ENCODE measurements at places on chromosomes 16 and 17.

DNA sequence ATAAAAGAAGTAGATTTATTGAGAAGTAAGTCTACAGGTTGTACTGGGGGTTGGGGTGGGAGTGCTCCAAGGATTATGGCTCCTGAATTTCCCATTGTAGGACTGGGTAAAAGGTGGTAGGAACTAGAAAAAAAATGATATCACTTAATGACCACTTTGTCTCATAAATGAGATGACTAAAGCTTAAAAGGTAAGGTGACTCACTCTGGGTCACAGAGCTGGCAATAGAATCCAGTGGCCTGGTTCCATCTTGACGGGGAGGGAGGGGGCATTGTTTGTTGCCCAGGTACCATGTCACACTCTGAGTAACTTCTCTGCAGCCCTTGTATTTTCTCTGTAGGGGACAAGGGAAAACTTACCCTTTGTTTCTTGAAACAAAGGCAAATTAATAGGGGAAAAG lies 126.1 kb downstream of the PITPNC1 start:
- DNase-seq = no peak

GRCh38 chr17:18245038-18245776 lies 13.3 kb downstream of the FLII start:
- no peak for DNase-seq

GRCh38 chr17:64158831-64159590 lies 29.1 kb upstream of the ERN1 start:
- no peak for DNase-seq

DNA sequence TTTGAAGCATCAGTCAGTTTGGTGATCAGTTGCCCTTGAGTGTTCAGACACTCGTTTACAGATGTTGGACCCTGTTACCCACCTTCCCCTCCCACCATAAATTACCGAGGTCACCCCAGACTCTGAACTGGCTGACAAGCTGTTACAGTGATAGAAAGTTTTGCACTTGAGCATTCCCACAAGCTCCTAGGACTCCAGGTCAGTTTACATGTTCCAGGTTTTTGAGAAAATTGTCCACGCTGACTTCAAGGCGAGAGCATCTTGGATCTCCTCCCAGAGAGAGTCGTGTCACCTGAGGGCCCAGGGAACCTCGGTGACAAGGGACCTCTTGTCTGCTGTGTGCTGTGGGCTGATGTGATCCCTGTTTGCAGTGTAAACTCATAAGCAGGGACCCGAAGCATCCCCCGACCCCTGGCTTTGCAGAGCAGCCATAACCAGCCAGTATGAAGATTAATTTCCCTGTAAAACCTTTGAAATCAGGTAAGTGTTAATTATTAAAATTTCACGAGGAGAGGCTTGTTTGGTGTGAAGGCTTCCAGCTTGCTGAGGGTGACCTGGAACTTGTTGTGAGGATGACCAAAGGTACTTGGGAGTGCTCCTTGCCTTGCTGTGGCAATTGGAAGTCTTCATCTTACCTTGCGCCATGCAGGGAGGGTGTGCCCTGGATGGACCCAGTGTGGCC lies 91.2 kb downstream of the CMIP start:
- DNase-seq = no peak

DNA sequence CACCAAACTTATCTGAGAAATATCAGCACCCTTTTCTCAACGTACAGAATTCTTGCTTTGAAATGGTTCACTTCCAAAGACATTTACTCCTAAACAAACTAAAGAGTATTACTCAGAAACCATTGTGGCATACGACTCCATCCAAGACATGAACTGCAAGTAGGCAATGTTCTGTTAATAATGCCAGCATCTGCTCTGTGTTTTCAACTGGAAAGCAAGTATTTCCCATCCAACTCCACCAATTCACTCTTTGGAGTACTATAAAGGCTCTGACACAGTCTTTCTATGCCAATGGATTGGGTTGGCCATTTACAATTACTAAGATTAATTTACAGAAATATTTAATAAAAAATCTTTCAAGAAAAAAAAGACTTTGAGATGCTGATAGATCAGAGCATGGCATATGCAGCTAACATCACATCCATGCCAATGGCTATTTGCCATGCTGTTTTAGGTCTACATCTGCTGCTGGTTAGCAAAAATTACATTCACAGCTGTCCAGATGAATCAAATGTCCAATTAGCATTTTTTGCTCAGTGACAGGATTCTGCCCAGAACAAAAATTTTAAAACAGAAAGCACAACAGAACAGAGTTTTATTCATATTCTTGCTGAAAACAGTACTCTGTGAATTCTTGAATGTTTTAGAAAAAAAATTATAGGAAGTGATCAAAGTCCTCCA lies 65.9 kb upstream of the HLF start:
- DNase-seq = no peak

- no peak for DNase-seq
Measured at GRCh38 chr17:77874303-77875050, 84.0 kb upstream of the TNRC6C start.

GRCh38 chr16:68898026-68898425 lies 54.7 kb downstream of the TANGO6 start:
- DNase-seq = no peak

- peak; percentile 28 for DNase-seq
Measured at GRCh38 chr16:75789237-75789636, 62.9 kb upstream of the CPHXL start.

DNA sequence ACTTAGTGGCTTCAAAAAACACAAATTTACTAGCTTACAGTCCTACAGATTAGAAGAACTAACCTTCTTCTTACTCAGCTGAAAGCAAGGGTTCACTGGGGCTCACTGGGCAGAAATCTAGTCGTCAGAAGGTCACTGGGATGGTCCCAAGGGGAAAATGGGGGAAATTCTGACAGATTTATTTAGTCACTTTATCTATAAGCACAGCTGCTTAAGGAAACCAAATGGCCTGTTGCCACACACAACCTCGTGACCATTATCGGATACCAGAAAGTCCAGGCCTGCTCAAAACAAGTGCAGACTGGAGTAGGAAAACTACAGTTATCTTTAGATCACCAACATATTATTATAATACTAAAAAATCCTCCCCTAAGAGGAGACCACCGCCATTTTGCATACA lies 374.6 kb upstream of the ASIC2 start:
- no peak for DNase-seq

GRCh38 chr17:7081341-7082062 lies 1.5 kb upstream of the CLEC10A start:
- no peak for DNase-seq

- no peak for DNase-seq
Measured at GRCh38 chr17:77597418-77598240, 360.9 kb upstream of the TNRC6C start.

- no peak for DNase-seq
Measured at GRCh38 chr16:29821643-29822115, 1.4 kb downstream of the MVP start.

DNA sequence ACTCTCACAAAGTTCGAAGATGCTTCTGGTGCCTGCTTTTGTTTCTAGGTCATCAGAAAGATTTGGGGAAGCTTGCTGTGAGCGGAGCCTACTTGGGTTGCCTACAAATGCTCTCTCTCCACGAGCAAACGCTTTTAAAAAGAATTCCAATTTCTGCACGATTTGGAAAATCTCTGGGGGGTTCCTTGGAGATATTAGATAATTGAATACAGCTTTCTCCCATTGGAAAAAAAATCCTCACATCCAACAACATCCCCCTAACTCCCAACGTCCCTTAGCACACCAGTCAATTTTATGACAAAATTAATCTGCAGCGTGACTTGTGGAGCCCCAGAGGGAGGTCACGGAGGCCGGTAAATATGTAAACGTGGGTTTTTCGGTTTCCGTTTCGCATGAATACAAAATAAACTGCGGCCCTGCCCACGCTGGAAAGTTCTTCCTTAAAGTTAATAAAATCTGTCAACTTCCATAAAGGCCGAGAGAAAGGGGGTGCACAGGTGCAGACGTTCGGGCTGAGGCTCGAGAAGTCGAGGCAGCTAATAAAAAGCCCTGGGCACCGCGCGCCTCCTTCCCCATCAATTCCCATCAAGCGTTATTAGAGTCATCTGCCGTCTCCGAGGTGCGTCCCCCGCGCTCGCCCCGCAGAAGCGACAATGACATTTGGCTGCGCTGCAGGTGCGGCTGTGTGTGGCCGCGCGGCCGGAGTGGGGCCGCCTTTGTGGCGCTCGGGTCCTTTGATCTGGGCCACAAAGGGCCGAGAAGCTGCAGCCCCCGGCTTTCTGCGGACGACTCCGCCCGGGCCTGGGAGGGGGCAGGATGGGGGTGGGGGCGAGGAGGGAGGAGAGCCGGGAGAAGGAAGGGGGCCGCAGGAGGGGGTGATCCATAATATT lies 37.6 kb downstream of the SALL1 start:
- peak; percentile 31 for DNase-seq

- no peak for DNase-seq
Measured at GRCh38 chr17:9232591-9233270, 211.4 kb downstream of the NTN1 start.

DNA sequence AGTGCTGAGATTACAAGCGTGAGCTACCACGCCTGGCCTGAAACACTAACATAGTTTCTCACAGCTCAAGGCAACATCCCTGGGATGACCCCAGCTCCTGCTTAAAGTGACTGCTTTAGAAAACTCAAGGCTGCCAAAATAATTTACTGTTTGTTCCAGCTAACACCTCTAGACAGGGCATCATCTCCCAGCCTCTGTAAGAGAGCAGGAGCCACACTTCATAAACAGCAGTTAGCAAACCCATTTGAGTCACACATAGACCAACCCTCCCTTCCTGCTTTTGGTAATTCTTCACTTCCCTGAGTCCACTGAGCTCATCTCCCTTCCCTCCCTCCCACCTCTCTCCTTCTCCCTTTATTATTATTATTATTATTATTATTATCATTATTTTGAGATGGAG lies 201.3 kb downstream of the XYLT1 start:
- DNase-seq = no peak

DNA sequence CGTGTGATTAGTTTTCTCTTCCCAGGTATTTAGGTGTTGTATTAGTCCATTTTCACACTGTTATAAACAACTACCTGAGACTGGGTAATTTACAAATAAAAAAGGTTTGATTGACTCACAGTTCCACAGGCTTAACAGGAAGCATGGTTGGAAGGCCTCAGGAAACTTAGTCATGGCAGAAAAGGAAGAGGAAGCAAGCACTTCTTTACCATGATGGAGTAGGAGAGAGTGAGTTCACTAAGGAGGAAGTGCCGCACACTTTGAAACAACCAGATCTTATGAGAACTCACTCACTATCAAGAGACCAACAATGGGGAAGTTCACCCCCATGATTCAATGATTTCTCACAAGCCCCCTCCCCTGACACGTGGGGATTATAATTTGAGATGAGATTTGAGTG lies 1343.7 kb upstream of the GOT2 start:
- no peak for DNase-seq

DNA sequence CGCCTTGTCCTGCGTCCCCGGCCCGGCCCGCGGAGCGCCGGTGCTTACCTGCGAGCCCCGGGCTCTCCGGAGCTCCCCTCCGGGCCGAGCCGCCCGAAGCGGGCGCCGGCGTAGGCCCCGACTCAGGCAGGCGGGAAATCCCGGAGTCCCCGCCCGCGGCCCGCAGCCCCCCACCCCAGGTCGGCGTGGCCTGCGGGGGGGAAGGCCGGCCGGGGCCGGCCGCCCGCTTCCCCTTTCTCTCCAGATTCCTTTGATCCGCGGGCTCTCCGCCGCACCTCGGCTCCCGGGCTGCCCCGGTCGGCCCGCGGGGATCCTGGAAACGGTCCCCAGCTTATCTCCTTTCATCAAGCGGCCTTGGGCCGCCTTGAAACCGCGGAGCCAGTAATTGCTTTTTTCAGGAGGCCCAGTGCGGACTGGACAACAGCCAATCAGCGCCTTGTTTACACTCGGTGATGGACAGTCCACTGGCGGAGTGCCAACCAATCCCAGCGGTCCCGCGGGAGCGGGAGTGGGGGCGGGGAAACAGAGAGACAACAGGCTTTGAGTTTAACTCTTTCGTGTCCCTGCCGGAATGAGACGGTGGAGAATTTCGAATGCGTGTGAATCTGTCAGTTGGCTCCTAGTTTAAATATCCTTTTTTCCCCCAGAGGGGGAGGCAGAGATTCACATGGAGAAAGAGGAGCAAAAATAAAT lies 1.4 kb upstream of the BAHCC1 start:
- DNase-seq = peak; percentile 100

GRCh38 chr17:28937044-28937729 lies 14.1 kb downstream of the PHF12 start:
- no peak for DNase-seq
